Neuronal stem cell (in vitro differentiated cells): ENCODE measurements at places on chromosomes 1 and 21.

DNA sequence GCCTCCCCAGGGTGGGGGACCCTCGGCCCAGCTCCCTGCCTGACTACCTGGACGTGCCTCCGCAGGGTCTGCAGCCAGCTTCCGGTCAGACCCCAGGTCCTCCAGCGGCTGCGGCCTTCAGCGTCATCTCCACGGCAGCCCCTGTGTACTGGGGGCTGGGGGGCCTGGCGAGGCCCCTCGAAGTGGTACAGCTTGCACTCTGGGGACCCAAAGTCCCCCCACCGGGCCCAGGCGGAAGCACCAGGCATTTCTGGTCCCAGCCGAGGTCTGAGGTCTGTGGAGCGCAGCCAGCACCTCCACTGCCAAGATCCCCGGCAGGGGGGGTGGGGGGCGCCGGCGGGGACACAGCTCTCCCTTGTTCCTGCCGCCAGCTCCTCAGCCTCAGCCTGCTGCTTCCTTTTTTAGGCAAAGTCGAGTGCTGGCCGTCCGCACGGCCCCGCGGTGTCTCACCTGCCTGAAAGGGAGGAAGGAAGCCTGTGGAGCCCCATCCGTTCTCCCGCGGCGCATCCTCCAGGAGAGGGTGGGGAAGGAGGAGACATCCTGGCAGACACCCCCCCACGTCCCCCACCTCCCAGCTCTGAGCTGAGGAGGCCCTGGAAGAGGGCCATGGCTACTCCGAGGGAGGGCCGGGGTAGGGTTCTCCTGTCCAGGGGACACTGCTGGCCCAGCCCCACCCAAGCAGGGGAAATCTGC lies 1.2 kb upstream of the VWA1 start:
- peaks cover 45% of the 10 kb centered on the region for H3K4me1 ChIP-seq
- DNase-seq = no peak
- no peaks in the 10 kb centered on the region for H3K36me3 ChIP-seq

- H3K27ac ChIP-seq = no peak overlapping the region
- H3K4me3 ChIP-seq = no peak overlapping the region
- no peaks in the 10 kb centered on the region for H3K36me3 ChIP-seq
- no peaks in the 10 kb centered on the region for H3K27me3 ChIP-seq
- DNase-seq = no peak
Observed at GRCh38 chr1:232748910-232749368, 56.3 kb upstream of the MAP10 start.

GRCh38 chr1:214454569-214455396 lies 96.6 kb downstream of the PTPN14 start:
- H3K4me1 ChIP-seq = peaks cover 2% of the 10 kb centered on the region
- H3K36me3 ChIP-seq = peaks cover 8% of the 10 kb centered on the region
- H3K27ac ChIP-seq = no peak overlapping the region
- no peak overlapping the region for H3K4me3 ChIP-seq
- H3K27me3 ChIP-seq = no peaks in the 10 kb centered on the region
- no peak for DNase-seq

DNA sequence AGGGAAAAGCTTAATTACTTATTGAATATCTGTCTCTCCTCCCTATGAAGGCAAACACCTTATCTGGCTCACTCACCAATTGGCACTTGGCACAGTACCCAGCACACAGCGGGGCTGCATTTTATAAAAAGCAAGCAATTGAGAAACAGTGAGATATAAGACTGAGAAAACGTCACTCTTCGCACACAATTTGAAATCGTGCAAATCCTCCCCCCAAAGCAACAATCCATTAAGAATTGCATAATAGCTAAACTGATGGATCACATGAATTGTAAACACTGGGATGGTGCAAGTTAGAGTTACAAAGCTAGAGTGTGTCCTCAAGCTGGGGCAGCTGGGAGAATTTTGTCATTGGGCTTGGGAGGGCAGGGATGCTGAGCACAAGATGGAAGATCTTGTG lies 27.1 kb downstream of the PRDX6 start:
- no peaks in the 10 kb centered on the region for H3K36me3 ChIP-seq
- no peak for DNase-seq
- H3K4me1 ChIP-seq = peaks cover 11% of the 10 kb centered on the region
- H3K27ac ChIP-seq = no peak overlapping the region
- H3K4me3 ChIP-seq = no peak overlapping the region

DNA sequence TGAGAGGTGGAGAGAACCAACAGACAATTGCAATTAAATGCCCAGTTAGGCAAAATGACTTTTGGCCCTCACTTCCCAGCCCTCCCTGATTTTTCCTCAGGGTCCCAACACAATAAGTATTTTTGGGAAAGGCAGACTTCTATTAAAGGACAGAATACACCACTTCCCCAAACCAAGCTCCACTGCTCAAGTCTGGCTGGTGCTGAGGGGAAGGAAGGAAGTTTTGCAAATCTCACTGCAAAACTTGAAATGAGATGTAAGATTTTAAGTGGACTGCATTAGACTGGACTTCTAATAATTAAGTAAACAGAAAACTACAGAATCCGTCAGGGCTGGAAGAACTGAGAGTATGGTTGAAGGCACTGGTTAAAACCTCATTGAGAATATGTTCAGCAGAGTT lies 32.2 kb upstream of the CD1D start:
- H3K4me3 ChIP-seq = no peak overlapping the region
- no peak for DNase-seq
- H3K27me3 ChIP-seq = peaks cover 20% of the 10 kb centered on the region

DNA sequence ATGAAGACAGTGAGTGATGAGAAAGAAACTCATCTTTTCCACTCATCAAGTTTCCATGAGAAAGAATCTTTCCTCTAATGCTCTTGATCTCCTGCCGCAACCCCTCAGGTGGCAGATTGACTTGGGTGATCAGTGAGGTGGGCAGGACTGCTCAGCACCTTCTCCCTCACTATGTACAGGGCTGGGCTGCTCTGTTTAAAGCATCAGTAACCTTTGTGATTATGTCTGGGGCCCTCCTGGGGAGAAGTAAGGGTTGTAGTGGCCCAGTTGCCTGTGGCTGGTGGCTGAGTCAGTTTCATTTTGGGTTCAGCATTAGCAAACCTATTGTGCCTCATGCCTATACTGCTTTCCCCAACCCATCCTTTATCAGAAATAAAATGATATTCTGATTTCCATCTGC lies 366.0 kb downstream of the TTLL7 start:
- no peaks in the 10 kb centered on the region for H3K4me1 ChIP-seq
- H3K4me3 ChIP-seq = no peak overlapping the region
- no peak for DNase-seq
- H3K36me3 ChIP-seq = no peaks in the 10 kb centered on the region
- no peaks in the 10 kb centered on the region for H3K27me3 ChIP-seq
- no peak overlapping the region for H3K27ac ChIP-seq

DNA sequence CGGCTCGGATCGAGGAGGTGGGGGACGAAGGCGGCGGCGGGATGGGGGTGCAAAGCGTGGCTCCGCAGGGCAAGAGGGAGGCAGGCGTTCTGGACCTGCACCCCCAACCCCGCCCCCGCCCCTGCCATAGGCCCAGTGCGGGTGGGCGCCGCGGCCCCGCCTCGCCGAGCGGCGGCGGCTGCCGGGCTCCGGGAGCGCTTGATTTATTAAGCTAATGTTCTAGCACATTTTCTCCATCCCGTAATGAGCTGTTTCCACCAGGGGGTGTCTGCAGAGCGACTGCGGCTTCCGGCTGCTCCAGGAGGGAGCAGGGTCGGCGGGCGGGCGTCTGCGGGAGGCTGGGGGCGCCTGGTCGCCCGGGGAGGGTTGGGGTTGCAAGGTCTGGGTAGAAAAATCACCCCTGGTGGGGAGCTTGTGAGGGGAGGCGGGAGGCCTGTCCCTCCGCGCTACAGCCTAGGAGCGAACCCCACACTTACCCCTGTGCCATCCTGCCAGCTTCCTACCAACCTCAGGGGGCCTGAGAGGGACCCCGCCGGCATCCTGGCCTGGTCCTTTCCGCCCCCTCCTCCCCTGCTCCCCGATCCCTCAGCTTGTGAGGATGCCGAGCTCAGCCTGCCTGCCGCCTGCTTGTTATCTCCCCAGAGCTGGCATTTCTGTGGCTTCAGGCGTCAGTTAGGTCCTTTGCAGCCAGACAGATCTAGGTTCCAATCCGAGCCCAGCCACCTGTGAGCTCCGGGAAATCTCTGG lies 48.5 kb upstream of the ACOT11 start:
- H3K27me3 ChIP-seq = peaks cover 35% of the 10 kb centered on the region
- no peak for DNase-seq
- H3K4me3 ChIP-seq = peak overlapping the region; percentile 72

DNA sequence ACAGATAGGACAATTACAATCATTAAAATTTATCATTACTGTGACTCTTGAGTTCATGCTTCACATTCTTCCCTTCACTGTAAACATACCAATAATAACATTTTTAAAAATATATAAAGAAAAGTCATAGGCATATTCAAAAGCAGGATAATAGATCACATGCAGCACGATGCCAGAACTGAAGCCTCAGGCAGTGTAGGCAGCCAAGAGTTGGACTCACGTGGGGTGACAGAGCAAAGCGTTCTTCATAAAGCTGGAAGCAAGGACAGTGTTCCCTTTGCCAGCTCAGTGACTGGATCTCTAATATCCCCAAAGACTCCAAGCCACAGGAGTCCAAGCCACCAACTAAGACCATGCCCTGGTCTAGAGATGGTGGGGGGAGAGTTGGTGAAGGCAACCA lies 77.7 kb downstream of the ODF2L start:
- no peak overlapping the region for H3K4me3 ChIP-seq
- no peaks in the 10 kb centered on the region for H3K36me3 ChIP-seq
- H3K27me3 ChIP-seq = no peaks in the 10 kb centered on the region
- peaks cover 3% of the 10 kb centered on the region for H3K4me1 ChIP-seq

DNA sequence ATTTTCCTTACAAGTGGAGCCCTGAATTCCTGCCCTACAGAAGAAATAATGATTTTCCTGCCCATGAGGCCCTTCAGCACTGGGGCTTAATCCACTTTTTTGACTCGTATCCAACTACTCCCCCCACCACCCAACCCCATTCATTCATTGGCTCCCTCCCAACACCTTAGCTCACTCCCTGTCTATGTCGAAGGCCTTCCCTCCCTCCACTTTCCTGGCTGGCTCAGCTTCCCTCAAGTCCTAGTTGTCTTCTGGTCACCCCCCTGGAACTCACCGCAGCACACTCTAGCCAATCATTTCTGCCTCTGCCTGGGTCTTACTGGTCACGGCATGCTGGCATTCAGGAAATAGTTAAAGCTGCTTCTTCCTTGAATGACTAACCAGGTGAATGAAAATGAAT lies 118.9 kb downstream of the PGBD5 start:
- H3K4me3 ChIP-seq = no peak overlapping the region
- H3K4me1 ChIP-seq = no peaks in the 10 kb centered on the region
- H3K27me3 ChIP-seq = no peaks in the 10 kb centered on the region
- no peak for DNase-seq
- no peaks in the 10 kb centered on the region for H3K36me3 ChIP-seq
- H3K27ac ChIP-seq = no peak overlapping the region

DNA sequence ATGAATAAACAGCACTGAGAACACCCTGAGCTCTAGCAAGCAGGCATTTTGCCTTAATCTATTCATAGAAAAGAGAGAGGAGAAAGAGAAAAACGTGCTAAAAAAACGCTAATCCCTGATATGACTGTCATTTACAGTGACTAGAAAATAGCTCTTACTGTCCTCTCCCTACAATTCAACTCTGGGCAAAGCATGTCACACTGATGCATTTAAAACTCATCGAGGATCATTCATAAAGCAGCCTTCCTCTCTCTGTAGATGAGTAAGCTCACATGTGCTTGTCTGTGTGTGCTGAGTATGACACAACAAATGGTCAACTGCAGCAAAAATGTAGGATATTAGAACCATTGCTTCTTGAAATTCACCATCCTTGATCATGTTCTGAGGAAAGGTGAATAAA lies 109.0 kb downstream of the SGIP1 start:
- DNase-seq = no peak
- H3K27ac ChIP-seq = no peak overlapping the region
- no peaks in the 10 kb centered on the region for H3K27me3 ChIP-seq
- no peaks in the 10 kb centered on the region for H3K36me3 ChIP-seq

GRCh38 chr1:24526940-24527542 lies 24.4 kb downstream of the RCAN3 start:
- H3K4me1 ChIP-seq = no peaks in the 10 kb centered on the region
- H3K36me3 ChIP-seq = no peaks in the 10 kb centered on the region
- H3K4me3 ChIP-seq = no peak overlapping the region
- DNase-seq = no peak
- H3K27me3 ChIP-seq = peaks cover 12% of the 10 kb centered on the region
- no peak overlapping the region for H3K27ac ChIP-seq

- peaks cover 2% of the 10 kb centered on the region for H3K27me3 ChIP-seq
- DNase-seq = peak; percentile 72
- no peaks in the 10 kb centered on the region for H3K4me1 ChIP-seq
- no peak overlapping the region for H3K27ac ChIP-seq
- no peaks in the 10 kb centered on the region for H3K36me3 ChIP-seq
Observed at GRCh38 chr1:37410815-37411214, 63.6 kb upstream of the ZC3H12A start.

- H3K4me1 ChIP-seq = no peaks in the 10 kb centered on the region
- H3K4me3 ChIP-seq = peak overlapping the region; percentile 47
- no peak overlapping the region for H3K27ac ChIP-seq
- no peaks in the 10 kb centered on the region for H3K27me3 ChIP-seq
- peaks cover 4% of the 10 kb centered on the region for H3K36me3 ChIP-seq
- DNase-seq = no peak
Observed at GRCh38 chr1:150282558-150282958, 204 bp downstream of the CIART start.

DNA sequence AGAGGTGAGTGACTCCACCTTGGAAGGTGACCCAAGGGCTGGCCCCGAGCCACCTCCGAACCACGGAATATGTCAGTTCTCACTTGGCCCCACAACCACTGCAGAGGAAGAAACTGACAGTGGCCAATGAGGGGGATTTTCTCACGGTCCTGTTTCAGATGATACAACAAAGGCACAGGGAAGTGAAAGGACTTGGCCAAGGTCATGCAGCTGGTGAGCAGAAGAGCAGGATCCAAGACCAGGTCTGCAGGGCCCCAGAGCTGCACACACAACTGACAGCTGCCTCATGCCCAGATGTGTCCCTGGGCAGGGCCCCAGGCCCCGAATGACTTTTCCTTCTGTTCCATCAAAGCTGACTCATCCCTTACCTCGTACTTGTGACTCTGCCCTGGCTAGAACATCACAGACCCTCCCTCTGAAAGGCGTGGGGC lies 25.8 kb upstream of the EVA1B start:
- no peak for DNase-seq
- peaks cover 29% of the 10 kb centered on the region for H3K4me1 ChIP-seq
- peaks cover 76% of the 10 kb centered on the region for H3K36me3 ChIP-seq
- H3K4me3 ChIP-seq = no peak overlapping the region
- H3K27ac ChIP-seq = no peak overlapping the region
- H3K27me3 ChIP-seq = no peaks in the 10 kb centered on the region

DNA sequence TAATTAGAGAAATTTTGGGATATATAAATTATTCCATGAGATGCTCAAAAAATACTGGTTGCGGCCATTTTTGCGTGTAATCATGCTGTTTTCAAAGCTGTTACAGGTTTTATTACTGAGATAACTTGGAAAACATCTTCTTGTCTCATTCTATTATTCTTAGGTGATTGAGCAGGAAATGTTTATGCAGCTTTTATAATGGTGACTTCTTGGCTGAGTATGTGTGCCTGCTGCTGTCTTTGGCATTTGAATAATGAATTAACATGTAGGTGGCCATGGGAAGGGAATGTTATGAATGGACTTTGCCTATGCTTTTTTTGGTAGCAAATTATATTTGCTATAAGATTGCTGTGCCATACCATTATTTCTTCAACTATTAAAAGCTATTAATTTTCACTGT lies 52.5 kb downstream of the RASAL2 start:
- no peak for DNase-seq
- no peak overlapping the region for H3K4me3 ChIP-seq
- H3K27me3 ChIP-seq = peaks cover 1% of the 10 kb centered on the region
- peaks cover 2% of the 10 kb centered on the region for H3K4me1 ChIP-seq

GRCh38 chr1:70066711-70067110 lies 138.7 kb downstream of the LRRC40 start:
- no peak overlapping the region for H3K4me3 ChIP-seq
- no peaks in the 10 kb centered on the region for H3K27me3 ChIP-seq
- DNase-seq = no peak
- H3K27ac ChIP-seq = no peak overlapping the region
- peaks cover 2% of the 10 kb centered on the region for H3K4me1 ChIP-seq
- H3K36me3 ChIP-seq = no peaks in the 10 kb centered on the region
